ENCODE measurements at places on chromosomes 2 and 18. TPM values are rescaled to one million over a fixed set of nuclear protein-coding genes. Genes with fewer than 3 reads are reported as not detected.
A peak's percentile ranks its signal among the peaks of the same experiment; 100 is the strongest.

TRMT61B gene
- 21.0 TPM for total RNA-seq

CD207 gene
- total RNA-seq = not detected

WDR35 gene
- 16.2 TPM for total RNA-seq

RNF125 gene
- total RNA-seq = 9.4 TPM

SLC9A4 gene
- not detected for total RNA-seq

ST8SIA3 gene
- total RNA-seq = 2.3 TPM

TUBA4B gene
- not detected for total RNA-seq

- no peak for DNase-seq
Observed at GRCh38 chr2:235500761-235501672, 7.2 kb downstream of the AGAP1 start.

DNA sequence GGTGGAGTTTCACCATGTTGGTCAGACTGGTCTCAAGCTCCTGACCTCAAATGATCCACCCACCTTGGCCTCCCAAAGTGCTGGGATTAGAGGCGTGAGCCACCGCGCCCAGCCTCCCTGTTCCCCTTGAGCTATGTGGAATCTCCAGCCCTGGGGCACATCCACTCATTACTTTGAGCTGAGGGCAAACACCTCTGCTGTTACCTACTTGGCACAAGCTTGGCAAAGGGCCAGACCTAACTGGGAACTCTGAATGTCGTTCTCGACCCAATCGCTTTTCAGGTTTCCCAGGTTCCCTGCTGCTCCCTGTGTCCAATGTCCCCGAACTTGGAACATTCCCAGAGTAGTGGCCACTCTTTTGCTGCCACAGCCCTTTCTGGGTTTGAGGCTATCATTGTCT is 40.6 kb downstream of the CHST10 start:
- DNase-seq = no peak

DNA sequence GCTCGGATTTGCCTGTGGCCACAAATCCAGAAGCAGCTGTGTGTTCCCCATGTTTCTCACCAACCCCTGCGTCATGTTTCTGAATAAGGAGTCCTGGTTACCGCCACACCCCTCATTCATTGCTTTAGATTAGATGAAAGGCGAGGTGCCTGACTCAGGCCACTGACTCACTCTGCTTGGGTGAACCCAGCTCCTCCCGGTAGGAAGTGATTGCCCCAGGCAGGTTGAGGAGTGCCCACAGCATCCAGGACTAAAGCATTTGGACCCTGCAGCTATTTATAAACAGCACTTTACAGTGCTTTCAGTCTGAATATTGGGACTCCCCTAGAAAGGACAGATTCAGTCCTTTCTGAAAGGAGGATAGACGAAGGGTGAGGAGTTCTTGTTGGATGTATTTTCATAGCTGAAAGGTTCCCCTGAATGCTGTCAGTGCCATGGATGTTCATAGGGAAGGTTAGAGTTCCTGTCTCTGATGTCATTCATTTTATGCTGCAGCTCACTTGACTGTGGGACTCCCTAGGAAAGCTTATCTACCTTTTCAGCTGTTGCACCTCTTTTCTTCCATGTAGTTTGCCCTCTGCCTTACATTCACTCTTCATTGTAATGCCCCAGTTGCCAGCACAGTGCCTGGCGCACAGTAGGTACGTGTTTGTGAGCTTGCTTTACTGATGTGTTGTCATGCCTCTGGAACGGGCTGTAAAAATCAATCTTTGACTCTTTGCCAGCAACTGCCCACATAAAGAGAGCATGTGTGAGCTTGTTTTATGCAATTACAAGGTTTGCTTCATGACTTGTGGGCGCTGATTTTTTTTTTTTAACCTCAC is 14.9 kb downstream of the ITGA6 start:
- DNase-seq = peak; percentile 50

DNA sequence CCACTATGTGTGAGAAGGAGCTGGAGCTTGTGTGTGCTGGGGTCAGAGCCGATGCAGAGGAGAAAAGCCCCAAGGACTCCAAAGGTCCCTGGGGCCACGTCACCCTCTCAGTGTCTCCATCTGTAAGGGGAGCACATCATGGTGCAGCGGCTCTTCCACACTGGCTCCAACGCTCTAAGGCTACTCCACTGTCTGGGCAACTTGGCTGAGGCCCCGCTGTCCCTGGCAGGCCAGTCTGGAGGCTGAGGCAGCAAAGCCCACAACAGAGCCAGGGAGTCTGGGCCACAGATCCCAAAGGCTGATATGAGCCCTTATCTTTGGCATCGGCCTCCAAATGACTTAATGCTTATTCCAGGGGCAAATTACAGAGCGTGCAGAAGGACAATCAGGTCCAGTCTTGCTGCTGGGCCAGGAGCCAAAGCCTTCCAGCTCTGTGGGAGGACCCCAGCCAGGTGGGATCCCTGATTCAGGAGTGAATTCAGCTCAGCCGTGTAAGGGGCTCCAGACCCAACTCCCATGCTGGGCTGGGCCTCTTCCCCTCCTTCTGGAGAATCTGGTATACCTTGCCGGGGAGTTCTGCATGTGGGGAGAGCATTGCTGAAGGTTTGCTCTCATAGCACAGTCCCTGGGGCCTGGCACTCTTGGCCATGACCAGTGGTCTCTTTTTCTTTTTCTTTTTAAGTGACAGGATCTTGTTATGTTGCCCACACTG is 1.8 kb upstream of the DUSP2 start:
- peak; percentile 28 for DNase-seq

DNA sequence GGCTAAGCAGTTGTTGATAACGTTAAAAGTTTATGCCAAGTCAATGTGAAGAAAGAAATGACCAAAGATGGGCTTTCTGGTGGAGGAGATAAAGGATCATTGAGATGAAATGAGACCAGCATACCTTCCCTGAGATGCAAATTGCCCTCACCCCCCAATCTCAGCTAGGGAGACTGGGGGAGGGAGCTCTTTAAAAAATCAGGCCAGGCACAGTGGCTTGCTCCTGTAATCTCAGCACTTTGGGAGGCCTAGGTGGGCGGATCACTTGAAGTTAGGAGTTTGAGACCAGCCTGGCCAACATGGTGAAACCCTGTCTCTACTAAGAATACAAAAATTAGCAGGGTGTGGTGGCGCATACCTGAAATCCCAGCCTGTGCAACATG is 30.9 kb upstream of the KCMF1 start:
- DNase-seq = no peak

- DNase-seq = no peak
Observed at GRCh38 chr2:10174173-10174572, 51.6 kb downstream of the RRM2 start.

GRCh38 chr2:219025637-219026585 is 15.4 kb downstream of the CFAP65 start:
- no peak for DNase-seq

DNA sequence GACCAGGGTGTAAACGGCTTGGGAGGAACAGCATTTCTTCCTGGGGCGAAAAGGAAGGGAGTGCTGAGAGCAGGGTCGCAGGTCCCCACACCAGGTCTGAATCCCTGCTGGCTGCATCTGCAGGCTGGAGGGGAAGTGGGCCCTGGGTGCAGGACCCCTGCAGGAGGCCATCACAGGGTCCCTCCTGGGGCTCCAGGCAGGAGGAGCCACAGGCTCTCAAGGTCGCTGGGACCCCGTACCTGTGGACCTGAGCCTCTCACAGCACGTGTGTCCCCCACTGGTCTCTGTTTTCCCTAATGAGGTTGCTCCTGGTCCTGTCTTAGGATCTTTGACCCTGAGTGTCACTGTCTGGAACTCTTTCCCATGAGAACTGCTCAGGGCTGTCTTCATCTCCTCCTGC is 147.8 kb upstream of the ZNF236 start:
- no peak for DNase-seq

DNA sequence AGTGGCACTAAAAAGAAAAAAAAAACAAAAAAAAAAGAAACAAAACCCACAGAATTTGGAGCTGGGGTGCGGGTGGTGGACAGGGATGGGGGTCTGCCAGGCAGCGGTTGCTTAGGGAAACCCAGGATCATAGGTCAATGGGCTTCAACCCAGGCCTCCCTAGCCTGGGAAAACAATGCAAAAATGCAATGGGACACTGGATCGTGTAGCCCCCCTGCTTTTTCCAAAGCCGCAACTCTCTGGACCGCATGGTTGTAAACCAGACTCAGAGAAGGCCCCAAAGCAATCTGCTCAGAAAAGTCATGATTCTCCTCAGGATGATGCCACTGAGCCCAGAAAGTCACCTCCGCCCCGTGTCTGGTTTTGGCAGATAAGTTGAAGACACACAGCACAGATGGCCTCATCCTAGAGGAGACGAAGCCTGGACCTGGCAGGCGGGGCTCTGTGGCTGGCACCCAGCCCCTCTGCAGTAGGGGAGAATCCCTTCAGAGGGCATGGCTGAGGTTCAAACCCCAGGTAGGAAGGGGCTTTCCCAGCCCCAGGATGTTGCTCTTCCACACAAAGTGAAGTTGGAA is 5.1 kb downstream of the DLX2 start:
- DNase-seq = no peak

GRCh38 chr2:202642567-202642966 is 7.8 kb downstream of the FAM117B start:
- DNase-seq = no peak

GRCh38 chr2:84084856-84085255 is 374.2 kb downstream of the SUCLG1 start:
- no peak for DNase-seq

DNA sequence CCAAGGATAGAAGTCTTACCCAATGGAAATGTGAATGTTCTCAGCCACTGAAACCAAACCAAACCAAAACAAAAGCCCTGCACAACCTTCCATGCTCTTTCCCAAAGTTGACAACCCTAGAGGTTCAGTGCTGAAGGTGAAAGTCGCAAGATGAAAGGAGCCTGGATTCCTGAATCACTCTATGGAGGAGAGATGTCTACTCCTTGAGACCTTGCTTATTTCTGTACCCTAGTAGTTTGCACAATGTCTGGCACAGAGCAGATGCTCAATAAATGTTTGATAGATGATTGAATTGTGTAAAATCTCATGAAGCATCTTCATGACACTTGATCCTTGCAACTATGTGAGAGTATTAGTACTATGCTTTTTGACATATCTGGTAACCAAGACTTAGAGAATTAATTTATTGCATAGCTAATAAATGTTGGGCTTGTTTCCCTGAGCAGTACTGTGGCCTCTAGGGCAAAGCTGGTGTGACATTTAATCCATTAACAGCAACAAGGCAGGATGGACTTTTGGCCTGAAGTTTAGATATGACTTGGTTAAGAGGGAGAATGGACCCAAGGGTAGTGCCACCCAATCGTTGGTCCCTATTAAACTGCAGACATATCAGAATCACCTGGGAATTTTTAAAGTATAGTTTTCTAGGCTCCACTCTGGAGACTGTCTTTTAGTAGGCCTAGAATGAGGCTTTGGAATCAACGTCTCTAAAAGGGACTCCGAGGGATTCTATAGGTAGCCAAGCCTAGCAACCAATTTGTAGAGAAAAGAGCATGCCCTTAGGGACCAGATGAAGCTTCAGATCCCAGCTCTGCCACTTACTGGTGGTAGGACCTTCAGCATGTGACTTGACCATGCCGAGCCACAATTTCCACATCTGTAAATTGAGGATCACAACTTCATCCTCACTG is 145.9 kb downstream of the DDX1 start:
- DNase-seq = peak; percentile 1

DNA sequence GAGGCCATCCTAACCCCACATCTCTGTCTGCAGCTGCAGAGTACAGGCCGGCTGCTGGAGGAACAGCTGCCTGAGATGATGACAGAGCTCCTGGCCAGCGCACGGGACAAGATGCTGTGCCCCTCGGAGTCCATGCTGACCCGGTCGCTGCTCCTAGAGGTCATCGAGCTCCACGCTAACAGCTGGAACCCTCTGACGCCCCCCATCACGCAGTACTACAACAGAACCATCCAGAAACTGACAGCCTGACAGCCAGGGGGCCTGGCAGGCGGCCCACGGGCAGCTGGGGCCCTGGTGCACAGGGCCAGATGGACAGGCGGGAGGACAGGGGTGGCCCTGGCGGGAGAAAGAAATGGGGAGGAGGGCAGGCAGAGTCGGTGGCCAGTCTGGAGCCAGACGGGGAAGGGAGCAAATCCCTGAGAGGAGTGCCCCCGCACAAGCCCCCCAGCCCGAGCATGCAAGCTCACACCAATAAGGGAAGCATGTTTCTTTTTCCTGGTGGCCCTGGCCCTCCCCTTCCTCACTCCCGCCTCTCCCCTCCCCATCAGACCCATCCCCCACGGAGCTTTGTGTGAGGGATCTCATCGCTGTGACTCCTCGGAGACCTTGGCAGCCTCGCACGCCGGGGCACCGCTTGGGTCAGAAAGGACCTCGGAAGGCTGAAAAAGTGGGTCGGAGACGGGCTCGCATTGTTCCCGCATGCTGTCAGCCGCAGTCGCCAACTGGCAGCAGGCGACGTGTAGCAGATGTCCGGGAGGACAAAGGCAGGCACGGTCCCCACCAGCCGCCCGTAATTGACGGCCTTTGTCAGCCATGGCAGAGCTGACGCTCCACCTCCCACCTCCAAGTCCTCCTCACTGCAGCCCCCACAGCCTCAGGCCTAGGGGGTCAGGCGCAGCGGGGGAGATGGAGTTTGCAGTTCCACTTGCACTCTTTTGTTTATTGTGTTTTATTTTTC is 91.2 kb downstream of the SMAD7 start:
- DNase-seq = peak; percentile 56

DNA sequence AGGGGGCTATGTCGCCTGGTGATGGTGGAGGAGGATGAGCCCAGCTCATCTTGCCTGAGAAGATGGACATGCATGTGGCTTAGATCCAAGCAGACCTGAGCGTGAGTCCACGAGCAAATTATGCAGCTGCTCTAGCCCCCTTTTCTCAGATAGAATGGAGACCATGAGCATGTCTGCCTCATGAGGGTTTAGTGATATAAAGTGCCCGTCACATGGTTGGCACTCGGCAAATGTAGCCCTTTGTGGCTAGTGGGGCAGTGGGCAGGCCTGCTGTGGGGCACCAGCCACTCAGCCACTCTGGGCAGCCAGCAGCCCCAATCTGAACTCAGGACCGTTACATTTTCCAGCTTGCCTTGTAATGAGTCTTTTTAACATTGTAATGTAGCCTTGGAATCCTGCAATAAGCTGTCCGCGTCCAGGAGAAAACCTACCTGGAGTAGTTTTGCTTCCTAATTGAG is 92.1 kb upstream of the HS6ST1 start:
- peak; percentile 11 for DNase-seq

GRCh38 chr2:222298001-222298310 is 842 bp downstream of the PAX3 start:
- DNase-seq = no peak

GRCh38 chr18:24011123-24011917 is 3.2 kb upstream of the TTC39C start:
- DNase-seq = no peak

DNA sequence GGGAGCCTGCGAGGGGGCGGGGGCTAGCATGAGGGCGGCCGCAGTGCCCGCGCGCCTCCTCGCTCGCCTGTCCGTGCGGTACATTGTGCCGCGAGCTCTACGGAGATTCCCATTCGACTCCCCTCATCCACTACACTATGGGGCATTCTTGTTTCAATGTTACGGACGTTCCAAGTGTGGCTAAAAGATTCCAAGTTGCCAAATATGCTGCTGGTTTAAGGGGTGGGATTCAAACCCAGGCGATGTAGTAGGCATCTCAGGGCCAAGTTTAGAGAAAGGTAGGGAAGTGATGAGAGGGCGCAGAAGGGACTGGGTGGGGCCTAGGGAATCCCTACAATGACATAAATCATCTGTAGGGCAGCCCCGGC is 10.0 kb upstream of the CRYBA2 start:
- DNase-seq = no peak
